ENCODE measurements at places on chromosomes 12 and 14. TPM values are rescaled to one million over a fixed set of nuclear protein-coding genes. Genes with fewer than 3 reads are reported as not detected.

The HOTAIR gene
- not detected for total RNA-seq

The SIX6 gene
- total RNA-seq: not detected

The SUSD6 gene
- 90.4 TPM for total RNA-seq

The LRFN5 gene
- 0.59 TPM for total RNA-seq

Measured in upper lobe of left lung (tissue), 6 donors.